ENCODE measurements at places on chromosomes 2 and 18.
A peak's percentile ranks its signal among the peaks of the same experiment; 100 is the strongest.

- DNase-seq: peak; percentile 40
These were observed 64.8 kb downstream of the SMAD7 start for GRCh38 chr18:48885924-48886400.

- no peak for DNase-seq
These were observed 427.7 kb downstream of the METTL4 start for GRCh38 chr18:2143636-2144035.

DNA sequence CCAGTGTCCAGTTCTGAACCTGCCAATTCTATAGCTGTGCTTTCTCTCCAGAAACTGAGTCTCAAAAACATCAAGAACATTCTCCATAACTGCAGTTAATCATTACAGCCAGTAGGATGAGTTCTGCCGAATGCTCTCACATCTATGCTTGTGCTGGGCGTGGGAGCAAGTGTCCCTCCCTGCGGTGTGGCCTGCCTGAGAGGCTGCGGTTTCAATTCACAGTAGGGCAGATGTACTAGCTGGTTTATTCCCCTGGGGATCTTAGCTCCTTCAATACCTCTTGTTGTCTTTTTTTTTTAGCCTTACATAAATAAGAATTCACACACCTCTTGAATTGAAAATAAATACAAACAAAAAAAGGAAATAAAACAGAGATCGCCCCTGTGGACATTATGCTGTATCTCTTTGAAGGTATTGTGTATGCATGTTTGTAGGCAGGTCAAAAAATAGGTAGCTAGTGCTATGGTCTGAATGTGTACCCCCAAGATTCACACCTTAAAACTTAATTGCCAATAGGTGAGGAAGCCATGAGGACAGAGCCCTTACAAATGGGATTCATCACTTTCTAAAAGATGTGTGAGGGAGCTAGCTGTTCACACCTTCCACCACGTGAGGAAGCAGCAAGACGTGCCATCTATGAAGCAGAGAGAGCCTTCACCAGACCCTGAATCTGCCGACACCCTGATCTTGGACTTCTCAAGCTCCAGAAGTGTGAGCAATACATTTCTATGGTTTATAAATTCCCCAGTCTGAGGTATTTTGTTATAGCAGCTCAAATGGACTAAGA lies 74.3 kb downstream of the BCL2L11 start:
- DNase-seq: no peak

DNA sequence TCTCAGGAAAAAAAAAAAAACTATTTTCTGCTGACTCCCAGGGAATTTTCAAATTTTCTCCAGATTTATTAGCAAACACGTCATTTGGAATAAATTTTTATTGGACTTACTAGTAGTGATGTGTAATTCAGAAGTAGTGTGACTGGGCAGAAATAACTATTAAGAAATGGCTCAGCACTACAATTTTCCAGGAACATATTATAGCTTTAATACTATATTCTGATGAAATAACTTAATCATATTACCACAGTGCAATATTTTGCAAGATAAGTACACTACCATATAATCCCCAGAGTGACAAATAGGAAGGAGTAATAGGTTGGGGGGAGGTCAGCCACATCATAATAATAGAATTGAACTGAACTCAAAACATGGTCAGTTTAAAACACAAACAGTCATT lies 19.7 kb upstream of the TNFAIP6 start:
- no peak for DNase-seq

DNA sequence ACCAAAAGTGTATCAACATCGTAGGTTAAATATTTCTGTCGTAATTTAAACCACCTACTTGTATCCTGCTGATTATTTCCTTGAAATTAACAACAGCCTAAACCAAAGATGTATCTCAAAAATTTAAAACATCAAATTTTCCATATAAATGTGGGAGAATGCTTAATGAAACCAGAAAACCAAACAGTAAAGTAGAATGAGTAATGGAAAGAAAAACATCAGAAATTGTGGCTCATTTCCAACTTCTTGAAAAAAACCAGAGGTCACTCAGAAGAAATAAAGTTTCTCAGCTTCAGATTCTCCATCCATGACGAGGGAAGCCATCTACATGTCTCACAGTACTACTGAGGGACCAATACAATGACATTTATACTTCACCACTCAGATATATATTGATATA lies 296.5 kb downstream of the NOL4 start:
- DNase-seq: no peak

DNA sequence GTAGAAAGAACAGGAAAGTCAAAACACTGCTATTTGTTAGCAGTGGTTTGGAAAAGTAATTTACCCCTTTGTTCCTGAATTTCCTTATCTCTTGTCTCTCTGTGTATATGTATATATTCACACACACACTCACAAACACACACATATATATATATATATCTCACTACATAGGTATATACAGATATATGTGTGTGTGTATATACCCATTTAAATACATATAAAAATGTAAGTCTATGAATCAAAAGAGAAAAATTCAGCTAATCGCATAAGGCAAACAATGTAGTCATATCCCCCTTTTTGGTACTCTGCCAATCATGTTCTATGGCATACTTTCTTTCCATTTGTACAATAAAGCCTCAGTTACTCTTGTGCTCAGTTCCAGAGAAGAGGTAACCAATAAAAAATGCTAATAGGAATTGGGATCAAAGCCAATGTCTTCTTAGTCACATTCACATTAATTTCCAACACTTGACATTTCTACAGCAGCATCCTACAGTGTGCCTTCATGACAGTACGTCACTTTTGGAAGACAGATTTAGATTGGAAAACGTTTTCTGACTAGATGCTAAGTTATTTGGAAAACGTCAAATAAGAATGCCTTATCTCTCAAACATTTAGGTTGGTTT lies 94.6 kb downstream of the MC4R start:
- DNase-seq: no peak

Measured in right cardiac atrium (tissue), 5 donors.